ENCODE measurements at places on chromosomes 1 and 21.

- DNase-seq: no peak
These were observed 398.7 kb downstream of the PLPP3 start for GRCh38 chr1:56180520-56181190.

- DNase-seq: peak; percentile 7
These were observed 782 bp downstream of the CSDE1 start for GRCh38 chr1:114756949-114757454.

- no peak for DNase-seq
These were observed 81.5 kb downstream of the ZNF281 start for GRCh38 chr1:200328379-200328778.

DNA sequence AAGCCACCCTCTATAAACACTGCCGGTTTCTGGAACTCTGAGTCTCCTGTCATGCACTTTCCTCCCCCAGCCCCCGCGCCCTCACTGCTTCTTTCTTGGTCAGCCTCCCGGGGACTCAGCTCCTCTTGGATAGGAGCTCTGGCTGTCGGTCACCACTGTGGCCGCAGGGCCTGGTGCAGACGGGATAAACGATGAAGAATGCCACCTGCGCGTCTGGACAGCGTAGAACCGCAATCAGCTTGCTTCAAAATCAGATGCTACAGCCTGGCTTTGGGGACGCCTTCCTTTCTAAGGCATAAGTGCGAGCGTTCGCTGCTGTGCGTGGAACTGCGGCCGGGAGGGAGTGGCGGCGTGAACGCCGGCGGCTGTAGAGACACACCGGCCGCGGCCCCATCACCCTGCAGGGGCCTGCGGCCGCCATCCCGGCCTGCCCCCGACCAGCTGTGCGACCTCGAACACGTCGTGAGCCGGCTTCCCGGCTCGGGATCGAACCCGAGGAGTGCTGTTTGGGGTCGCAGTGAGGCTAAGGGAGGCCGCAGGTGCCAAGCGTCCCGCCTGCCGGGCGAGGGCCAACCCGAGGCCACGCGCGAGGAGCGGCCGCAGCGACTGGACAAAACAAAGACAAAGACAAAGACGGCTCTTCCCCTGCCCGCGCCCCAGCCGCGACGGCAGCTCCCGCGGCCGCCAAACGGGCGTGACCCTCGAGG is 688 bp downstream of the PTTG1IP start:
- no peak for DNase-seq

- DNase-seq: no peak
These were observed 23.5 kb downstream of the S100A10 start for GRCh38 chr1:151970128-151970527.

GRCh38 chr21:33268737-33269441 is 2.7 kb downstream of the IL10RB start:
- DNase-seq: peak; percentile 42

GRCh38 chr1:172742599-172743500 is 83.9 kb downstream of the FASLG start:
- no peak for DNase-seq

GRCh38 chr1:43376723-43377235 is 9.0 kb upstream of the ELOVL1 start:
- DNase-seq: no peak

GRCh38 chr1:29055160-29055559 is 68.5 kb downstream of the TMEM200B start:
- DNase-seq: no peak
